ENCODE measurements at places on chromosomes 5 and 9.

- no peak for DNase-seq
Observed at GRCh38 chr5:141867139-141867538, 11.1 kb downstream of the PCDH1 start.

GRCh38 chr9:102434545-102434944 lies 560.6 kb upstream of the CYLC2 start:
- no peak for DNase-seq

DNA sequence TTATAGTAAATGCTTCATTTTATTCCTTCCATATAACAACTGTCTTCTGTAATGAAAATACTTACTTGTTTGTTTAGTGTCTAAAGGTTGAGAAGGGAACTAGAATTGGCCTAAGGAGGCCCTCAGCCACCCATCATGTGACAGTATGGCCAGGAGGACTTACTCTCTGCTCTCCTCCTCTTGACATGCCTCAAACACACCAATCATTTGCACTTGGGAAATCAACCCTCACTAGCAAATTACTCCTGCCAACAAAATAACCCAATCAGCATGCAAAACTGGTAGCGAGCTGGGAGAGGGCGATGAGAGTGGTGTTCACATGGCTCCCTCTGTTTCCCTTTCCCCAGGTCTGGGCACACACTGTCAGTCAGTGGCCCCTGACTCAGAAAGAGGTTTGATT lies 58.6 kb upstream of the MEF2C start:
- DNase-seq, result no peak

- no peak for DNase-seq
Observed at GRCh38 chr9:5566054-5566618, 55.8 kb downstream of the PDCD1LG2 start.

GRCh38 chr5:126938466-126938865 lies 91.9 kb downstream of the MARCHF3 start:
- no peak for DNase-seq

DNA sequence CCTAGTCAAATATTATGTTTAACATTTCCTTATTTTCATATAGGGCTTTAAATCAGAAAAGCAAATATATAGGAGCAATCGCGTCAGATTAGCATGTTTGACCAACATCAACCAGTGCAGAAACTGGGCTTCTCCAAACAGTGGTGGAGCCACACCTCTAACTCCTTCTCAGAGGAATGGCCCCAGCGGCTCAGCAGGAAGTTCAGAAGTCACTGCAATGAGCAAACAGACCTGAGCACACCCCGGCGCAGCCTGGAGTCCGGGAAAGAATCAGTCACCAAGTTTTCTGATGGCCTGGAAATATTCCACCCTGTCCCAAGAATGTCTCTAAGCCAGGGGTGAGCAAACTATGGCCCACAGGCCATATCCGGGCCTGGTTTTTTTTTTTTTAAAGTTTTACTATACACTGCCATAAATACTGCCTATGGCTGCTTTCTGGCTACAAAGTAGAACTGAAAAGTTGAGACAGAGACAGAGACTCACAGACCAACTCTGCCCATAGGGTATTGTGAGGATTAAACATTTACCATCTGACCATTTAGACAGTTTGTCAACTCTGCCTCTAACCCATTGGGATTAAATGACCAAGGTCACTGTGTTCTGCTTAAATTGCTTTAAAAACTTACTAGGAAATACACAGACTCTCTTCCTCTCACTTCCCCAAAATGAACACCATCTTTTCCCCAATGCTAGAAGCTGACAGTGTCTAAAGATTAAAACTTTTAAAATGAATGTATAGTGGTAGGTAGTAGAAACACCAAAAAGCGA lies 5.4 kb downstream of the GOLM1 start:
- no peak for DNase-seq

- no peak for DNase-seq
Observed at GRCh38 chr5:9112520-9113291, 433.2 kb downstream of the SEMA5A start.

GRCh38 chr5:142918959-142919635 lies 148.9 kb downstream of the ARHGAP26 start:
- no peak for DNase-seq

DNA sequence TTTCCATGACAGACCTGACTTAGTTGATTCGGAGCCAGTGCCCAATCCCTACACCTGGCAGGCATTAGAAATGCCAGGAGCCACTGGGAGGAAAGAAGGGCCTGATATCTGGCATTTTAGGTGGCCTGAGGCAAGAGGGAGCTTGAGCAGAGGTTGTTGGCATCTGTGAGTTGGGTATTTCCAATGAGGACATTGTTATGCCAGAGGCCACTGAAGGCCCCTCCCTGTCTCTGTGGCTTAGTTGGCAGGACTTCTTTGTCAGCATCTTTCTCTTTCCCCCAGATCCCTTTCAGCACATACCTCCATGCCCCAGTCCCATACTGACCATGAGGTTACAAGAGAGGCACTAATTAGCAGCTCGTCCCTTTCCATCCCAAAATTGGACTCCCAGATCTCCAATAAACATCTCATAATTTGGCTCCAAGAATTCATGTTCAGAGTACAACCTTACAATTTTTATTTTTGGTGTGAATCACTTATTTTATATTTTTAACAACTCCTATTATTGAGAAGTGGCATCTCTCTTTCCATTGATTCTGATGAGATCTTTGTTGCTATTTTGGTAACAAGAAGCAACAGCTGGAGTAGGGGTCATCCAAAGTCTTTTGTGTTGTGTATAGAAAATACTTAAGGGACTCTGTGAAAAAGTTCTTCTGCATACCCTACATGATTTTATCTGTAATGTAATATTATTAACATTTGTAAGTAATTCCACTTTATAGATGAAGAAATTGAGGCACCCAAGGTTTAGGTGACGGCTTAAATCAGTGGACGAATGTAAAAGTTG lies 68.6 kb upstream of the MAP3K1 start:
- no peak for DNase-seq

DNA sequence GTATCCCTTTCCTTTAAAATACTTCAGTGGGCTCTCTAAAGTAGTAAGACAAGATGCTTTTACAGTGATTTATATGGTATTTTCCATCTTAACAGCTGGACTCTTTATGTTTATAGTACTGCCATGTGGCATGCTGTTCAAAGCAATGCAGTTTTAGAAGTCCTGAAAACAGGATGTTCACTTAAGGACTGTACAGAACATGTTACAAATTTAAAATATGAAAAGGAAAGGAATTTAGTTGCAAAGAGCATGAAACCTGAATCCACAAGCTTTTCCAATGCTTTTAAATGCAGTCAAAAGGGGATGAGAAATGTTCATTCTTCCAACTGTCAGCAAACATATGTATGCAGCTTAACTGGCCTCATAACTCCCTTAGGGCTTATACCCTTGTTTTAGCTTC lies 580.2 kb downstream of the EFNA5 start:
- no peak for DNase-seq

DNA sequence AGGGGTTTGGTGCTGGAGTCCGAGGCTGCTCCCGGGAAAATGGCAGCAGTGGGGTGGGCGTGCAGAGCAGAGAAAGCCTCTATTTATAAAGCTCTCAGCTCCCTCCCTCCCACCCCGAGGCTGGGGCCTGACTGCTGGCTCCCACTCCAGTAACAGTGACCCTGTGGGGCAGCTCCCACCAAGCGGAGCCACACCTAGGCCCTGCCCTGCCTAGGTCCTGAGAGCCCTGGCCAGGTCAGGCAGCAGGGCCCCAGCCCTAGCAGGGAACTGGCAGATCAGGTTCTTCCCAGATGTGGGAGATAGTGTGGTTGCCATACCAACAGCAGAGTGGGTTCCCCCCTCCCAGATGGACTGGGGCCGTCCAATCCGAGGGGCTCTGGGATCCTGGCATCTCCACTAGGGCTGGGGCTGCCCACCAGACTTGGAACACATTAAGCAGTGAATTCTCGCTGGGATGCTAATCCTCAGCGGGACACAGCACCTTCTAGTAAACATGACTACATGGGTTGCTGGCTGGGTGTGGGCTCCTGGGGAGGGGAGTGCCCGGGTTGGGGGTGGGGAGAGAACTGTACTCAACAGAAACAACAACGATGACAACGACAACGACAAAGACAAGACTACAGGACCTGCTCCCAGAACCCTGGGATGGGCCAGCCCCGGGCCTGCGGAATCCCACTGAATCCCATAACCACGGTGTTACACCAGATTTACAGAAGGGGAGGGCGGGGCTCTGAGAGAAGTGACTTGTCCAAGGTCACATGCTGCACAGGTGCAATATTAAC lies 1.5 kb downstream of the SH3GLB2 start:
- no peak for DNase-seq

- no peak for DNase-seq
Observed at GRCh38 chr9:122827761-122828093, 661 bp downstream of the PDCL start.

DNA sequence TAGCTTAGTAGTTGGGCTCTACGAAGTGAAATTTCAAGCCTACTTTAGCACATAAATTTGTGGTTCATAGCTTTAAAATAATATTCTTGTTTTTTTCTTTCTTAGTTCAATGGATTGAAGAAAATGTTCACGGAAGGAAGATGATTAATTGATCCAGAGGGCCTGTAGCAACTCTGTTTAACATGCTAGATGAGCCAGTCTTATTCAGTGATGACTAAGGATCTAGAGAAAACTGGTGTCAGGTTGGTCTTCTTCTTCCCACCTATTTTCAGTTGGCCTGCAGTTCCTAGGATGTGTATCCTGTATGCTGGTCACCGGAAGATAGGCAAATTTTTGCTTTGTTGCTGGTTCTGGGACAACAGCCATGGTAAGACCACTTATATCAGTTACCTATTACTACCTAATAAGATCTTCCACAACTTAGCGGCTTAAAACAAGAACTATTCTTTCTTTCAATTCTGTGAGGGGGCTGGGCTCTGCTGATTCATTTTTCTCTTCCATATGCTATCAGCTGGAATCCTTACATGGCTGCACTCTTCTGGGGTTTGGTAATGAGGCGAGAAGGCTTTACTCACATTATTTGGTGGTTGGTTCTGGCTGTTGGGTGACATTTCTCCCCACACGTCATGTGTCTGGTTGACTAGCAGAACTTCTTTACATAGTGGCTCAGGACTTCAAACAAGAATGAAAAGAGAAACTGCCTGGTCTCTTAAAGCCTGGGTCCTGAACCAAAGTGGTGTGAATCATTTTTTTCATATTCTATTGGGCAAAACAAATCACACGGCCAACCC lies 182.7 kb upstream of the ACTBL2 start:
- DNase-seq, result no peak

Data from substantia nigra (tissue), 51 donors.